ENCODE measurements at places on chromosomes 7 and 10.

DNA sequence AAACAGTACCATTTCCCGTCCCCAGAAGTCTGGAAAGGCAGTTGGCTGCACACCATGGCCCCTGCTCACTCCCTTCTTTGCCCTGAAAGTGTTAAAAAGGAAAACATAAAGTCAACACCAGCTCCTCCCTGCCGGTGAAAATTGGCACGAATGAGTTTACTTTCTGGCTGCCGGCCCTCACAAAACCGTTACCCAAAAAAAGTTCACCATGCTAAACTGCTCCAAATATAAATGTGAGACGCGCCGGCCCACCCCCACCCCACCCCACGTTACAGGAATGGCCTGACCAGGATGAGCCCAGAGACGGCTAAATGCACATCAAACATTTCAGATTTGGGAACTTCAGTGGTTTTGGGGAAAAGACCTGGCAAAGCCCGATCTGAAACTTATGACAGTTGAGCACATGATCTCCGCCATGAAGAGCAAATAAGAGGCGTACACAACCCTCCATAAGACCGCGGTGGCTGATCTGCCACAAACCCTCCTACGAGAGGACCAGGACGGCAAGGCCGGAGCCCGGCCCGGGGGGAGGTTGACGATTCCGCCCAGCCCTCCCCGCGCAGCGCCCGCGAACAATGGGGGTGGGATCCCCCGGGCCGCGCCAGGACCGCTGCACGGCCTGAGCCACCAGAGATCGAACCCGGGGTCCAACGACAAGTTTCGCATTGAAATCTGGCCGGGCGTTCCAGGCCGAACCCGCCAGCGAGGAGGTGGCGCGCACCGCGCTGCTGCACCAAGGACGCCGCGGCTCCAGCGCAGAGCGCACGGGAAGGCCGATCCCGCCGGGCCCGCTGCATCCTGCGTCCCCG lies 952 bp downstream of the DIP2C start:
- DNase-seq = no peak

DNA sequence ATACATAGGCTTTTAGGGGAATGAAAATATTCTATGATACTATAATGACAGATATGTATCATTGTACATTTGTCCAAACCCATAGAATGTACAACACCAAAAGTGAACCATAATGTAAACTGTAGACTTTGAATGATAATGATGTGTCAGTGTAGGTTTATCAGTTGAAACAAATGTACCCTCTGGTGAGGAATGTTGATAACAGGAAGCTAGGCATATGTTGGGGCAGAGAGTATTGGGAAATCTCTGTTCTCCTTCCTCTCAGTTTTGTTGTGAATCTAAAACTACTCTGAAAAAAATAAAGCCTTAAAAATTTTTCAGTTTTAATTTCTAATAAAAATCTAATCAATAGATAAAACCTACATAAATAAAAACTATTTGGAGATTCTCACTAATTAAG lies 36.9 kb downstream of the C1GALT1 start:
- no peak for DNase-seq

DNA sequence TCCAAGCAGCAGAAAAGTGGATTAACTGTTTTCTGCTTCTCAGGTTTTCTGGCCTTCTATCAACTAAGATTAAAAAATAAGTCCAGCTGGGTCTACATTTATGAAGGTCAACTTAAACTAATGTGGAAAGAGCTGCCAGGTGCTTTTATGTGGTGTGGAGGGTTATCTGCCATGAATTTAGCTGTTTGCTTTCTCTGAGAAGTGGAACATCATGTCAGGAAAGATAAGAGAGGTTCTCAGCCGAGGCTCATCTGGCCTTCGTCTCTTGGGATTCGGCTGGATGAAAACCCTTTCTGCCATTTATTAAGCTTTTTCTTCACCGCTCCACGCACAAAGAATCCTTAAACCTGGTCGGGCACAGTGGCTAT lies 5.5 kb downstream of the PTPRN2 start:
- peak; percentile 98 for DNase-seq

- no peak for DNase-seq
Observed at GRCh38 chr7:132650498-132650897, 74.2 kb upstream of the PLXNA4 start.

- DNase-seq = no peak
Observed at GRCh38 chr7:30755384-30756154, 3.6 kb downstream of the INMT start.

DNA sequence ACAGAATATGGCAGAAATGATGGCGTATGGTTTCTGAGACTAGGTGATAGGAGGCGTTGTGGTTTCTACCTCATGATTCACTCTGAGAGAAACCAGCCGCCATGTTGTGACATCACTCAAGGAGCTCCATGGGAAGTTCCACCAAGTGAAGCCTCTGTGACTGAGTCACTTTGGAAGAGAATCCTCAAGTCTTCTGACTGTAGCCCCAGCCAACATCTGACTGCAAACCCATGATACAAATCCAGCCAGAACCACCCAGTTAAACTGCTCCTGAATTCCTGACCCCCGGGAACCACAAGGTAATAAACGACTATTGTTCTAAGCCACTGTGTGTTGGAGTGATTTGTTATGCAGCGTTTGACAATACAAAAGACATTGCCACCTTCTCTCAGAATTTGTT lies 91.1 kb upstream of the CARD11 start:
- DNase-seq = no peak

DNA sequence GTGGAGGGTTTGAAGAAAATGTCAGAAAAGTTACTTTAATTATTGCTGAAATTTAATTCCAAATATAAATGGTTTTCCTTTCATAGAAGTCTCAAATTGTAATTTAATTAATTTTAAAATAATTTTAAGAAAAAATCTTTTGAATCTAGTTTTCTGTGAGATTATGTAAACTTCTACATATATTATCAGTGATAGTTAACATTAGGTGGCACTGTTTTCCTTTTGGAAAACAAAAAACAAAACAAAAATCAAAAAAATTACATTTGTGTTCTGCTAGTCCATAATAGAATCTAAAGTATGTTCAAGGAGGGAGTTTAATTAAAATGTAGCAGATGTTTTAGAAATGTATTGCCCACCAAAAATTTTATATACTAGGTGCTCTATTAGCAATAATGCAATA lies 1456.7 kb downstream of the REEP3 start:
- DNase-seq = no peak

DNA sequence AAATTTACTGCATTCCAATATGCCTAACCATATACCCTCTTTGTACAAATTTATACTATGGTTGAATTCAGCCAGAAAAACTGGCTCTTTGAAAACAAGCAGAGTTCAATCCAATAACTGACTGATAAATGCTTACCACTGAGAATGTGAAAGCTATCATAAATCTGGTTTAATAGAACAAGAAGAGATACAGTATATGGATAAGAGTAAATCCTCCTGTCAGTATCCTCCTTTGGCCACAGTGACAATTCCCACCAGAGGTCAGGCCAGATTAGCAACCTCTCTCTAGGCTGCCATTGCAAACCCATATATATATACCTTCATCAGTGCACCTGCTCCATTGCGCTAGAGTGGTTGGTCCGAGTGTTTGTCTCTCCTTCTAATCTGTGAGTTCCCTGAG lies 647.2 kb downstream of the GRM8 start:
- DNase-seq = no peak

- DNase-seq = no peak
Observed at GRCh38 chr7:125876431-125876830, 946.8 kb upstream of the POT1 start.

DNA sequence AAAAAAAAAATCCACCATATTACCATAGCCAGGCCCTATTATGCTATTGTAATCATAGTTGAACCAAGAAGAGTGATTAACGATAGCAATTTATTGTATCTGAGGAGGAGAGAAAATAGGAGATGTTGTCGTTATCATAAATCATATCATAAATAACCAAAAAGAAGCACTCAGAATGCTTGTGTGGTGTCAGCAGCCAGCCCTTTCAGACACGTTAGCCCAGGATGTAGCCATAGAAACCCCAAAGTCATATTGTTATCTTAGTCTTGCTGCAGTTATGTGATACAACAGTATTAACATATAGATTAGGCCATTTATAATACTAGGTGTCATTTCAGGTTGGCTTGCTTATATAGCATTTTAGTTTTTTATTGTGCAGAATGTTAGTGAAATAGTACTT lies 102.2 kb upstream of the GATA3 start:
- no peak for DNase-seq

GRCh38 chr10:35339942-35340341 lies 3.6 kb downstream of the CCNY start:
- no peak for DNase-seq

- DNase-seq = no peak
Observed at GRCh38 chr7:17126413-17127268, 171.8 kb upstream of the AHR start.

- DNase-seq = peak; percentile 11
Observed at GRCh38 chr10:48243487-48243886, 31.0 kb downstream of the FRMPD2 start.

- no peak for DNase-seq
Observed at GRCh38 chr7:36614959-36615358, 109.3 kb downstream of the AOAH start.

- no peak for DNase-seq
Observed at GRCh38 chr10:113356794-113357680, 195.8 kb upstream of the HABP2 start.

- no peak for DNase-seq
Observed at GRCh38 chr10:101112799-101113594, 18.1 kb upstream of the TLX1 start.

DNA sequence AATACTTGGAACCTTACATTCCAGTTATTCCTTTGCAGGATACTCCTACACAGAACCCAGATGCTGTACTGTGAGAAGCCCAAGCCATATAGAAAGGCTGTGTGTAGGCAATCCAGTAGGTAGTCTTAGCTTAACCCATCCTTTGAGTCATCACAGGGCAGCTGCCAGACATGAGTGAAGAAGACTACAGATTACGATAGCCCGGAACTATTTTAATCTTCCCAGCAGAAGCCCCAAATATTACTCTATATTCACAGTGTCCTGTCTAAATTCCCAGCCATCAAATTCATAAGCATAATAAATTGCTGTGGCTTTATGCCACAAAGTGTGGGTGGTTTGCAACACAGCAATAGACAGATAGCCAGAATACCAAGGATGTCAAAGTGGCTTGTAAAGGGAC lies 474.1 kb upstream of the STEAP1 start:
- DNase-seq = no peak

DNA sequence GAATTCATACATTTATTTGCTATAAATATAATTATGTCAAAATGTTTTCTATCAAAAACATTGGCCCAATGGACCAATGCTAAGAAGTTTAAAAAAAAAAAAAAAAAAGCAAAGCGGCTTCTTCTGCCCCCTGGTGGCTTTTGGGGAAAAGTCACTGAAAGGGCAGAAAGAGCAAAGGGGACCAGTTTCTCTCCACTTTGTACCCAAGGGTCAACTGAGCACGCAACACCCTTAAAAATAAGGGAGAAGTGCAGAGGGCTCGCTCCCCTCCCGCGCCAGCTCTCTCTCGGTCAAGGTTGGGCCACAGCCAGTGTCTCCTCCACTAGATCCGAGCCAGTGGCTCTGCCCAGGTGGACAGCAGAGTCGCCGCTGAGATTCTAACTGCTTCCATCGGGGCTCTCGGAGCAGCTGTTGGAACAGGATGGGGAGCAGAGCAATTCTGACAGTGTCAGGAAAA lies 136.4 kb upstream of the FGFR2 start:
- DNase-seq = no peak

GRCh38 chr7:70829221-70830059 lies 302.5 kb upstream of the GALNT17 start:
- DNase-seq = peak; percentile 22

DNA sequence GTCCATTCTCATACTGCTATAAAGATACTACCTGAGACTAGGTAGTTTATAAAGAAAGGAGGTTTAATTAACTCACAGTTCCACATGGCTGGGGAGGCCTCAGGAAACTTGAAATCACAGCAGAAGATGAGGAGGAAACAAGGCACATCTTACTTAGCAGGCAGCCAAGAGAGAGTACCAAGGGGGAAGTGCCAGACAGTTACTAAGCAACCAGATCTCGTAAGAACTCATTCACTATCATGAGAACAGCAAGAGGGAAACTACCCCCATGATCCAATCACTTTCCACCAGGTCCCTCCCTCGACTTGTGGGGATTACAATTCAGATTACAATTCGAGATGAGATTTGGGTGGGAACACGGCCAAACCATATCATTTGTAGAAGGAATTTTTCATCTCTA lies 36.3 kb downstream of the NHLRC2 start:
- DNase-seq = no peak

DNA sequence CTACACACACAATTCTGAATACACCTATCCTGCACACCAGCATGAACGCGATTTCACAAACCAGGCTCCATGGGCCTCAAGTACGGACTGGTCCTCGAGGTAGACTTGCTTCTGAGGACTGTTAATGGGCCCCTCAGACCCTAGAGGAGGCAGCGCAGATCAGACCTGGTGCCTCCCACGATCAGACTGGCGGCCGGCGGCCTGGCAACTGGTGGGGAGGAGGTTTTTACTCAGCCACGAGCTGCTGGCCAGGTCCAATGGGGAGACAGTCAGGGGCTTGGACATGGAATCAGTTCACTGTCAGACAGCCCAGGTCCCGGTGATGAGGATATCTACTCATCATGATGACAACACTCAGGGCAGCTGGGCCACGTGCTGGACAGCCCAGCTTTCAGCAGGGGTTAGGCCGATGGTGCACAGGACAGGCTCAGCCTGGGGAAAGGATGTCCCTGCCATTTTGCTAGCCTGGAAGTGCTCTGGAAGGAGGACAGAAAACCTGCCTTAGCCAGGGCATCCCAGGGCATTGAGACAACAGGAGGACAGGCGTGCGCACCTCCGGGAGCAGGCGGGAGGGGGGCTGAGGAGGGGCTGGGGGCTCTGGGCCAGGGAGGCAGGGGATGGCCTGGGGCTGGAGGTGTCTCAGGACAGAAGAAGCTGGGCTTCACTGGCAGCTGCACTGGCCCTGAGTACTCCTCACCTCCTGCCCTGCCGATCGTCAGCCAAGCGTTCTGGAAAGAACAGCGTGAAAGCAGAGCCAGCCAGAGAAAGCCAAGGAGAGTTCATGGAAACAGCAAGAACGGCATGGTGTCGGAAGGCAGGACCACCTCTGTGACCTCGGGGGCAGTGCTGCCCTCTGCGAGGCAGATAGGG lies 48.0 kb upstream of the RASGEF1A start:
- DNase-seq = no peak

GRCh38 chr10:75426880-75427279 lies 4.5 kb upstream of the LRMDA start:
- DNase-seq = no peak

GRCh38 chr7:157678501-157678900 lies 341.7 kb downstream of the DNAJB6 start:
- DNase-seq = no peak

GRCh38 chr7:153529100-153529499 lies 523.1 kb upstream of the DPP6 start:
- DNase-seq = no peak
